Activated T-helper 1 cell treated with Interleukin-2 at 50 U/mL for 16 hours (primary cell): ENCODE measurements at places on chromosomes 16 and 17.
A peak's percentile ranks its signal among the peaks of the same experiment; 100 is the strongest.

- DNase-seq = no peak
Measured at GRCh38 chr17:7557147-7557764, 1.3 kb upstream of the TNFSF13 start.

DNA sequence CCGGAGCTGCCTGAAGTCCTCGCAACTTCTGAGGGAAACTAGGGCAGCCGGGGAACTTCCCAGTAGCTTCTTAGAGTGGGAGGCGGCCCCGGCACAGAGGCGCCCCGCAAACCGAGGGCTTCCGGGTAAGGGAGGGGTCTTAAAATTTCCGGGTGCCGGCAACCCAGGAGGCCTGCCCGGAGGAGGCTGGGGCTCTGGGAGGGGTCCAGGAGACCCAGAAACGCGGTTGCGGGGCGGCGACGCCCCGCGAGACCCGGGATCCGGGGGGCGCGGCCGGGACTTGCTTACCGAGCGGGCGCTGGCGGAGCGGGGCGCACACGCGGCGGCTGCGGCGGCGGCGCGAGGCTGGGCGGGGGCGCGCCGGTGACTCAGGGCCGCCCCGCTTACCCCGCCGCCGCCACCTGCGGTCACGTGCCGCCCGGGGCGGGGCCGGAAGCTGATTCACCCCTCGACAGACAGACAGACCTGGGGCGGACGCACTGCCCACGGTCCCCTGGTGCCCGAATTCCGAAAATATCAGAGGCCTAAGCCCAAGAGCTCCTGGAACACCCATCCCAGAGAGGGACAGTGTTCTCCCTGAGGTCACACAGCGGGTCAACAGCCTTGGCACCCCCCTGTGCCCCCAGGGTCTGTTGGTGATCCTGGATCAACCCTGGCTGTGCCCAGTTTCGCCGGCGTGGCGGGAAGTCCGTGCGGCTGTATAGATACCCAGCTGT lies at the start of gene FAM83G:
TSS of gene FAM83G (minus strand) at position 344 of the 716 bp plus-strand sequence. CDS start 723 bp downstream, outside the sequence.
- peak; percentile 85 for DNase-seq

DNA sequence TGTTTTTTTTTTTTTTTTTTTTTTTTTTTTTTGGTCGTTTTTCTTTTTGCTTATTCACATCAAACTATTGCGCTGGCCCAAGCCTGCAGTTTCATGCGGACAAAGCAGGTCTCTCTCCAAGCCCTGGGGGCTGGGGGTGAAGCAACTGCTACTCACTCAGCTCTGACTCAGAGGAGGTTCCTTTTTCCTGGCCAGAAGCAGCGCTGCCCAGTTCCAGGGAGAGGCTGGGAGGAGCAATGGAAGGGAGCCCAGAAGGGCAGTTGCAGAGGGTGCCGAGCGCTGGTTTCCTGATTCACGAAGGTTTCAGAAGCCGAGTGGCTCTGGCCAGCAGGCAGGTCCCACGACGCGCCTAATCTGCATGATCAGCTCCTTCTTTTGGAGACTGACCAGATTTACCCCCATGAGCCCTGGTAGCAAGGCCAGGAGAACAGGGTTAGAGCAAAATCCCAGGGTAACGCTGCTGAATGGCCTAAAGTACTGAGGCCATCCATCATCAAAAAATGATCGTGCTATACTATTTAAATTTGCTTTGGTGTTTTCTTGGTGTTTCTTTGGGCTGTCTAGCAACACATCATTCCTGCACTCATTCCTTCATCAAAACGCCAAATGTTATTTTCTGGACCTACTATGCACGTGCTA lies 144.7 kb upstream of the SOX9 start:
- DNase-seq = no peak

DNA sequence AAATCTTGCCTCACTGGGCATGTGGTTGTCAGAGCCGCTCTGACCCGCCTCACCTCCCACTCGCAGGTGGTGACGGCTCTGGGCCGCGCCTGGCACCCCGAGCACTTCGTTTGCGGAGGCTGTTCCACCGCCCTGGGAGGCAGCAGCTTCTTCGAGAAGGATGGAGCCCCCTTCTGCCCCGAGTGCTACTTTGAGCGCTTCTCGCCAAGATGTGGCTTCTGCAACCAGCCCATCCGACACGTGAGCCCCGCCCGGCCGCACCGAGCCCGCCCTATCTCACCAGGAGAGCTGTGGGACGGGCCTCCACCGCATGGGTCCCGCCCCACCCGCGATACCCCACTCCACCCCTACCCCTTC lies 4.0 kb downstream of the TGFB1I1 start:
- DNase-seq = no peak

GRCh38 chr16:85908889-85909589 lies 10.1 kb downstream of the IRF8 start:
- DNase-seq = no peak

DNA sequence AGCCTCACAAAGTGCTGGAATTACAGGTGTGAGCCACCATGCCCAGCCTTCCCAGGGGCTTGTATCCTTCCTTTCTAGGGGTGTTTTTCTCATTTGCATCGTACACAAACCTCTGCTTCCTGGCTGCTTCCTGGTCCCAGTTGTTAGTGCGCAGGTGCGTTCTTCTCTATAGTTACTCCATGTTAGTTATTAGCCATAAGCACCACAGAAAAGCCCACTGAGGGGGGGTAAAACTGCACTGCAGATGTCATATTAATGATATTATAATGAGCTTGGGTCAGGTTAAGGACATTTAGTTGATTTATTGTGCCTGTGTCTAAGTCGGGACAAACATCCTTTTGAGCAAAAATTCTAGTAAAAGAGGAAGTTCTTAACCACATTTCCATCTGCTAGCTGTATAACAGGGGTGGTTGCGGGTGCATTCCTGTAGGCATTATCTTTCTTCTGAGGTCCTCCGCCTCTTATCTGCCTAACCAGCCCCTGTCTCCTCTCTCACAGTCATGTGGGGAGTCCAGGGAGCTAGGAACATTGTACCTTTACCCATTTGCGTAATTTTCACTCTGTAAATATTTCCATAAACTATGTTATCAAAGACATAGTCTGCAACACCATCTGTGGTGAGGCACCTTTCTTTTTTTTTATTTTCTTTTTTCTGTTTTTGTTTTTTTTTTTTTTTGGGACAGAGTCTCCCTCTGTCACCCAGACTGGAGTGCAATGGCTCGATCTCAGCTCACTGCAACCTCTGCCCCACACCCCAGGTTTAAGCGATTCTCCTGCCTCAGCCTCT lies 23.6 kb upstream of the ATF7IP2 start:
- no peak for DNase-seq

DNA sequence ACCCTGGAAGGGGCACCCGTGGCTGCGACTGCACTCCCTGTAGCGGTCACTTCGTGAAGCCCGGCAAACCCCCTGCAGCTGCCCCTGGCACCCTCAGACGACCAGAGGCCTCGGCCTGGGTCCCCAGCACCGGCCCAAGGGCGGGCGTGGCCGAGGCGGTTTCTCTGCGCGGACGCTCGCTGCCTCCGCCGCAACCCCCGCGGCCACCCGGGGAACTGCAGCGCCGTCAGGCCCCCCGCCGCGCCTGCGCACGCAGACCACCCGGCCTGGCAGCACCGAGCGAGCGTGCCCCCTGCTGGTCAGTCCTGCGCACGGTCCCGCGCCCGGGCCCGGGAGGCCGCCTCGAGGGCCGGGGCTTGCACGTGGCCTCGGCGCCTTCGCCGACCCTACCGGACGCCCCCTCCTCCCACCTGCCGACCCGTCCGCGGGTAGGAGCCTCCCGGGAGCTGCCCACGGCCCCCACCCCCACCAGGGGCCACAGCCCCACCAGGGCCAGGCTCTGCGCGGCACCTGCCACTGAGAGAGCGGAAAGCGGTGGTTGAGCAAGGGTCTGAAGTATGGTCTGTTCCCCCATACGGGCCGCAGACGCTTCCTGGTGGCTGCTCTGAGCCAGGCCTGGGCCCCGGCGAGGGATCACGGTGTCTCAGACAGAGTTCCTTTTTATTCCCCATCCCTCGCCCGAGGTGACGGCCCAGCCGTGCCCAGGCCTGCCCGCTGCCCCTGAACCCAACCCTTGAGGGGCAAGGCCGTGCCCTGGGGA lies 11.5 kb upstream of the HS3ST6 start:
- peak; percentile 92 for DNase-seq

DNA sequence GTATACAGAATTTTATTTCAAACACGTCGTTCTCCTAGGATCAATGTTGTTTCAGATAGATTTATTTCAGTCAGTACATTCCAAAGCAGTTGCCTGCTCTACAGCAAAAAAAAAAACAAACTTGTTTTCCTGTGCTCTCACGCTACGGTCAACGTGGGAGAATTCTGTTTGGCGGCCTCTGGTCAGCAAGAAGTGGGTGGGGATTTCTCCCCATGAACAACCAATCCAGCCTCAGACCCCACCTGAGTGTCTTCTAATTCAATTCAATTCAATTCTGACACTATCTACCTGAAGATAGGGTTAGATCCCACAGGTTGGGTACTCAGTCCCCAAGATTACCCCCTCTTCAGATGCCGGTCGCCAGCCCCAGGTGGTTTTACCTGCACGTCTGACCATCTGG lies 22.1 kb downstream of the C17orf58 start:
- no peak for DNase-seq
